ENCODE measurements at places on chromosomes 7 and 10.

DNA sequence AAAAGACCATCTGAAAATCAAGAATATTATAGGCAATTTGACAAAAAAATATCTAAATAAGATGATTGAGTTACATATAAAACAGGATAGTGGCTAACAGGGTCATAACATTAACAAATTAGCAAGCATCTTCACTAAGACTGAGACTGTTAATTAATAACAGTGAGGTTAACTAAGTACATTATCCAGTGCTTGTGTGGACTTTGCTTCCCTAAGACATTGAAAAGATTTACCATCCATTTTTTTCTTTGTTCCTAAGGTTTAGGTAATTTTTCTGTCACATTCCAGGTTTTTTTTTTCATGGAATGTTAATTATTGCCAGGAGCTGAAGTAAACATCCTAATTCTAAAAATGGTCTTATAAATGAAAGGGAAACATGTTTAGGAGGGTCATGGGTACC, 227.6 kb downstream of the ANKRD7 start:
- no peak for DNase-seq

- no peak for DNase-seq
Observed at GRCh38 chr7:115332691-115333090, 410.8 kb downstream of the MDFIC start.

GRCh38 chr7:2979951-2980350, 63.7 kb downstream of the CARD11 start:
- DNase-seq: no peak

GRCh38 chr10:80908611-80909010, 370.9 kb downstream of the SH2D4B start:
- no peak for DNase-seq

GRCh38 chr7:118078015-118078414, 105.9 kb upstream of the LSM8 start:
- no peak for DNase-seq

DNA sequence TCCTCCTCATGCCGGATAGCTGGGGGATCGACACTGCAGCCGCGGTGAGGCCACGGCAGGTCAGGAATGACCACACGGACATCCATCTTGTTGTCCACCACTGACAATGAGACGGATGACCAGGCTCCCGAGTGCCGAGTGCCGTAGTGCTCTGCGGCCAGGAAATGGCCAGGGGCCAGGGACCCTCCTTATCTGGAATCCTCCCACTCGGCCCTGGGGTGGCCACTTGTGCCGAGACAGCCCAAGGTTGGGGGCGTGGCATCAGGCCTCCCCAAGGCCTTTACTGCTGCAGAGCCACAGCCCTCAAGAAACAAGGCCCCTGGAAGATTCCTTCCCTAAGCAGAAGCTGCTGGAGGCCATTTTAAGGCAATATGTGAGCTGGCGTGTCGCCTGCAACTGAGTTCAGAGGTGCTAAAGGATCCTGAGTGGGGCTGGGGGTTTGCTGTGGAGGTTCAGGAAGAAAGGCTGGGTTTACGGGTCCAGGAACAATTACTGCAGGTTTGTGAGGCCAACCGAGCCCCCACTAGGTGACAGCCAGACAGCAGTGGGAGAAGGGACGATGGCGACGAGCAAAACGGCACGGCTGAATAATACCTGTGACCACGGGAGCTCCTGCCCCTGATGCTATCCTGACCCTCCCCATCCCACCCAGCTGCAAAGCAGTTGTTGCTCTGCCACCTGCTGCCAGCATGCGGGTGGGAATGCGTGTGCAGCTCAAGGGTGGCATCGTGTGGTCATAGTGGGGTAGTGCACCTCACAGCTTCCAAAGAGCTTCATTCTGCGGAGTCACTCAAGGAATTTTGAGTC, 31.6 kb upstream of the LEP start:
- DNase-seq: peak; percentile 84

- no peak for DNase-seq
Observed at GRCh38 chr7:137439829-137440825, 96.6 kb upstream of the PTN start.

DNA sequence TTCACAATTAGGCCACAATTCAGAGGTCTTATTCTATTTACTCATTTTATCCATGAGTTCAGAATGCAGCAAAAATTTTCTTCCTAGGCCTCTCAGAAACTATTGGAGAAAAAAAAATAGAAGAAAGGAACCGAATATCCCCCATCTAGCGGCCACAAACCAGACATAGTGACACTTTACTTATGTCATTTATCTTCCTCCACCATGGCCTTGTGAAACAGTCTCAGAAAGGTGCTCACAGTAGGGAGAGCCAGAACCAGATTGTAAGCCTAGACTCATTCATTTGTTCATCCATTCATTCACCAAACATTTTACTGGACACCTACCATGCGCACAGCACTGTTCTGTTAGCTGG, 16.0 kb downstream of the CREB3L2 start:
- DNase-seq: no peak

DNA sequence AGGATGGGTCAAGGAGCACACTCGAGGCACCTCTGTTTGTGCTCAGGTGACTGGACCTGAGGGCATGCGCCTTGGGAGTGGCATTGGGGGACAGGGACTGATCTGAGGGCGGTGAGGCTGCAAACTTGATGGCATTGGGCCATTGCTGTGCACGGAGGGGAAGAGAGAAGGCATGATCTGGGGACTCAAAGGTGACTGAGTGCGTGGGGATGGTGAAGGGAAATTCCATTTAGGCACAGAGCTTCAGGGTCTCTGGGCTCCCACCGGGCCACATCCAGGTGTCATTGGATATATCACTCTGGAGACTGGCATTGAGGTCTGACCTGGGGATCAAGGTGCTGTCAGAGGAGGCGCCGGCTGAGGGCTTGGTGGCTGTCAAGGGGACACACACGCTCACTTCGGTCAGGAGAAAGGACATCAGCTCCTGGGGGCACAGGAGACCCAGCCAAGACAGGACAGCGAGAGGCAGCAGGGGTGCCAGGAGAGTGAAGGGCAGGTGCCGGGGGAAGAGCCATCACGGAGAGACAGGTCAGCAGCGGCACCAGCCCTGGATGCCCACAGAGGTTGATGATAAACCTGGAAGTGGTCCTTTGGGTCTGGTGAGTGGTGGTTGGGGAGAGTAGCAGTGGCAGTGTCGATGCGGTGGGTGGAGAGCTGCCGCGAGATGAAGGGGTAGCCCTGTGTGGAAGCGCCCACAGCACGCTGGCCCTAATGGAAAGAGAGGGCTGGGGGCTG, 5.5 kb downstream of the ADCK2 start:
- DNase-seq: no peak

DNA sequence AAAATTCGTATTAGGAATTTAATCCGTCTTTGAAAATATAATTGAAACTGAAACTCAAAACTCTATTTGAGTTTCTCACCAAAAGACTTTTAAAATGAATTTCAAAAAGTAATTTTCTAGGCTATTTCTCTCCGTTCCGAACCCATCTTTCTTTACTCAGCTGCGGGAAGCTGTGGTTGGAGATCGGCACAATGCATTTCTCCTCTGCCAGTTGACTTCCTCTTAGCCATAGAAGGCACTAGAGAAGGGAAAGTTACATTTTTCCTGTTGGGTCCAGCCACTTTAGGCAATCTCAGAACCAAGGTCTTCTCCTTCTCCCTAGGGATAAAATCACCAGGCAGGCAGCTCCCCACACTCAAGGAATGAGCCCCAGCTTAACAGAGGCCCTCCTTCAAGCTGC, 133.6 kb upstream of the COL1A2 start:
- peak; percentile 10 for DNase-seq

DNA sequence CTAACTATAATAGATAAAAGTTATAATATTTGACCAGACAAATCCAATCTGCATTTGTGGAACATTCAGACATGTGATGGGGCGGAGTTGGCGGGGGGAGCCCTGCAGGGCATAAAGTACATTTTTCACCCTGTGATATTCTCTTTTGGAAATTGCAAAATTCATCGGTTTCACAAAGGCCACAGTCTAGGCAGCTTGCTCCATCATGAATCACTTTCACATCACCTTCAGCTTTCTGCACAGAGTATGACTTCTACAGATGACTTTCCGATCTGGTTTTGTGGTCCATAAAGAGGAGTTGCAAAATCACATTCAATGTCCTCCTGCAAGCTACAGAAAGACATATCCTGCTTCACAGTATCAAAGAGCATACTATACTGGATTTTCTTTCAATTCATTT, 51.4 kb upstream of the APBB1IP start:
- peak; percentile 64 for DNase-seq

GRCh38 chr7:142477079-142477651, 219.3 kb upstream of the PRSS58 start:
- DNase-seq: no peak

- DNase-seq: no peak
Observed at GRCh38 chr7:133702078-133702477, 425.1 kb upstream of the LRGUK start.

DNA sequence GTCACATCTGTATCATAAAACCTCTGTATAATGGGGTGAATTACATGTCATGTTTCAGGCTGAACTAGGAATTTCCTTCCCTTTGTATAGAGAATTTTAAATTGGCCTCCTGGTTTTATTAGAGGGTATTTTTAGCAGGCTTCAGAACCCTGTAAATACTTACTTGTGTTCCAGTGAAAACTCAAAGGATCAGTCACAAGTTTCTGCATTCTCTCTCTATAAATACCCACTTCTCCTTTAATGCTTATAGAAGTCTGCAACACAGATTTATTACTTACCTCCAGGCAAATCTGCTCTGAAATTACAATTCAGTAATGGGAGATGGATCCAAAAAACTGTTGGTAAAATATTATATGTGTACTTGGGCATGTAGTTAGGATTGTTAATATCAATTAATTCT, 161.6 kb downstream of the GLI3 start:
- DNase-seq: no peak

DNA sequence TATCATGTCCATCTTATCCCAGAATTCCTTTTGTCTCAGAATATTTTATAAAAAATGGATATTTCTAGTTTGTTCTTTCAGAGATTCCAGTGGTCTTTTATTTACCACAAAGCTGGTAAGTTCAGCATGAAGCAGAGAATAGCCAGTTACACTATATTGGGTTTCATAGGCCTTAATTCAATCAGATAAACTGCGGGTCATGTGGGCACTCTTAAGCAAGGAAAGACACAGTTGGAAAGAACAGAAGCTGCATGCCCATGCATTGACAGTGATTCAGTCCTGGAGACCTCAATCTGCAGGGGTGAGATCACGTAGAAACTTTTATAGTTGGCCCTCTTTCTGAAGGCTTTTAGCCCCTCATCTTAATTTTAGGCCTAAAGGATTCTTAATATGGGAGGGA, 281.3 kb upstream of the IGFBP3 start:
- no peak for DNase-seq

- no peak for DNase-seq
Observed at GRCh38 chr10:101230183-101230917, 1.1 kb upstream of the LBX1 start.

DNA sequence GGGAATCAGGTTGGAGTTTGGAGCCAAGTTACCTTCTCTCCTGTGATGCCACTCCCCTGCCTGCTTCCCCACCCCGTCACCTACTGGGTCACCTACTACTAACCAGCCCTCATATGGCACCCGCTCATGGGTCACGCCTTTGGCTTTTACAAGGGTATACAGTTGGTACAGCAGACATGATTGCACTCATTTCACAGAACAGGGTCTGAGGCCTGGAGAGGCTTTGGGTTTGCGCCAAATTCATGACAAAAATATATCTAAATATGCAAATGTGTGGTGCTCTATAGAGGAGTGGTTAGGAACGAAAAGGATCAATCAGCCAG, 10.7 kb downstream of the CRYGN start:
- no peak for DNase-seq

DNA sequence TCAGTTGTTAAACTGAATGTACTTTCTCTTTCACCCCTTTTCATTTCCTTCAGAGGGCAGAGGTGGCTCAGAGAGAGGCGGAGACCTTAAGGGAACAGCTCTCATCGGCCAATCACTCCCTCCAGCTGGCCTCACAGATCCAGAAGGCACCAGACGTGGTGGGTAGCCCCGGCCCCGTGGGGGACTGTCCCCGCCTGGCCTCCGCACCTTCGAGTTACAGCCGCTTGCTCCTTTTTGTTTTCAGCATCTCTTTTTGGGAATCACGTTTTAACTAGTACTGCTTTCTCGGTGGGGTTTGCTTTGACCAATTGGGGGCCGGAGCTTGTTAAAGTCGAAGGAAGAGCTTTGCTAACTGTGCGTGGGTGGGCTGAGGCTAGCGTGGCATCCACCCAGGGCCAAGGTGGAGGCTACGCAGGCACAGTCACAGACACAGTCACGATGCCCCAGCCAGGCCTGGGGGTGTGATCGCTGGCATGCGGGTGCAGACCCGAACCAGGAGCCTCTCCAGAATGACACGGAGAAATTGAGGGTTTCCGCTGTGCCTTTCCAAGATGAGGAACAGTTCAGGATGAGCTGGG, 116.2 kb upstream of the SH2B2 start:
- no peak for DNase-seq

DNA sequence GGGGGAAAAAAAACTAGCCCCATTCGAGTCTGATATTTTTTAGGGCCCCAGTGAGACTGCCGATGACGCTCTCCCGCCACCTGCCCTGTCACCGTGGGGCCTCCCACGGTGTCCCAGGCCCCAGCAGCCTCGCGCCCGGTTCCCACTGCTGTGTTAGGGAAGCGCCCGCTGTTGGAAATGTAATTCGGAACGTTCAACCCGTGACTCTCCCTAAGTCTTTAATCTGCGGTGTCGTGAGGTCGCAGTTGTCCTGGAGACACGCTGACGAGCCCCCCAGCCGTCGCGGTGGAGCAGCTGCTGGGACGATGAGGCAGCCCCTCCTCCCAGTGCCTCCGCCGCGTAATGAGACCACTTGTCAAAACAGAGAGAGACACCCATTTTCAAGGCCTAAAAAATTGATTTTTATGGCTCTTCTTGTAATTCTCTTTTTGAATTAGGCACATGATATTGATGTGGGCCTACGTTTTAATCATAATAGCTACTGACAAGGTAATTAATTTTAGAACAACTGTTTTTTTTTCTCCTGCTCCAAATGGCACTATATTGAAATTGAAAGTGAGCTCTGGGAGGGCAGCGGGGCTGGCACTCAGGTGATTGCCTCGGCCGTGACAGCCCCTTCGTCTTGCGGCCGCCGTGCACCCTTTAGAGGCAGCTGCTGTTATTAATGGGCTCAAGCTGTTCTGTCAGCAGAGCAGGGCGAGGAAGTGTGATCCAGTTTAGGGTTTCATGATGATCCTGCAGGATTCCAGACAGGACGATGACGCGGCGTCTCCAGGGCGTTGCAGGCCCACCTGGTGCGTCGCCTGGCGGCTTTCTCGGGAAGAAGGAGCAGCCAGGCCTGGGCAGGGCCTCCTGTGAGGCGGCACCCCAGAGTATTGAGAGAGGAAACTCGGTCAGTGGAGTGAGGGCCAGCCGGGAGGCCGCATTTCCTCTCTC, 63.3 kb downstream of the NKX6-2 start:
- no peak for DNase-seq

Measured in suppressor macrophage treated with lipopolysaccharide for 1 hour (primary cell).